ENCODE measurements at places on chromosomes 4 and X.

DNA sequence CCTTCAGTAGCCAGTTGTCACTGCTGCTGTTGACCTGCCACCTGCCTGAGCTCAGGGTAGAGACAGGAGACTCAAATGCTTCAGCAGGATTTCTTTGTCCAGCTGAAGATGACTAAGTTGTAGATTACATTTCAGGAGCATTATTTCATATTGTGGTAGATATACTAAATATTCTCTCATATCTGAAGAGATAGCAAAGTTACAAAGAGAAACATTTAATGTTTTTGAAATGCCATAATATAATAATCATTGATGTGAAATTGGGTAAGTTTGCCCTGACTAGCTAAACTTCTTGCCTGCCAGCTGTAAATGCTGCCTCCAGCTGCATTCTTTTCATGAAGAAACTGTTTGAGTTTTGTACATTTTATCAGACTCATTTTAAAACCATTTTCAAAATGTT is 247.6 kb upstream of the CNKSR2 start:
- DNase-seq = no peak

- DNase-seq = no peak
These were observed 81.1 kb upstream of the RAPGEF2 start for GRCh38 chr4:159021597-159022385.

DNA sequence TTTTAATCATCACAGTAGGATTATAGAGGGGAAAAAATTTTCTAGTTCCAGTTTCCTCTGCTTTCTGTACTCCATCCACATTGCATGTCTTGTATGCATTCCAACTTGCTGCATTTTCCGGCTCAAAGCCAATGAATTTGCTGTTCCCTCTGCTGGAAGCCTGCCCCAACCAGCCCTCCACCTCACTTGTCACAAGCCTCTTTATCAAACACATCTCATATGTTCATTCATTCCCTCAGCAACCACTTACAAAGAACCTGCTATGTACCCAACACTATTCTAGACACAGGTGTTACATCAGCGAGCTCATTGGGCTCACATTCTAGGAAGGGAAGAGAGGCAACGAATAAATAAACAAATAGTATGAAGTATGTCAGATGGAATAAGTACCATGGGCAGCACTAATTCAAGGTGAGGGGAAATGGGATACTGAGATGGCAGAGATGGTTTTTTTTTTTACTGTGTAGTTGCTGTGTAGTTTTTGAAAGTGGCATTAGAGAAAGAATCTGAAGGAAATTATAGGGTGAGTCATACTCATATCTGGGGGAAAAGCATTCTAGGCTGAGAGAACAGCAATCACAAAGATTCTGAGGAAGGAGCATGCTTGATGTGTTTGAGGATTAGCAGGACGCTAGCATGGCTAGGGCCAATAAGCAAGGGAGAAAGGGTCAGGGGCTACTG is 332.5 kb downstream of the PDGFC start:
- DNase-seq = no peak

GRCh38 chr4:173371292-173372192 is 788 bp downstream of the SAP30 start:
- DNase-seq = peak; percentile 14

DNA sequence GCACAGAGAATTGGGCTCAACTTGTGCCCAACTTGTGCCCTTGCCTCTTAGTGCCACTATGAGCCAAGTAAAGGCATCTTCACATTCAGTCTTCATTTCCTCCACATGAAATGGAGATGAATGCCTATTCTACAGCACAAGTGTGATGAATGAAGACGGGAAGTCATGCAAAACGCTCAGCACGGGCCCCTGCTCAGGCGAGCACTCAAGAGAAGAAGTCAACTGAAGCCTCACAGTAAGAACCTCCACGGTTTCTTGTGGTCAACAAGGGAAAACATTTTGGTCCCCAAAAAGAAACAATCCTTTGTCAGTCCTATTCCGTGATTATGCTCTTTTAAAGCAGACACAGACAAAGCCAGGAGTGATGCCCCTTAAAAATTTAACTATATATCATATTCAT is 87.0 kb downstream of the IRF2 start:
- DNase-seq = no peak

GRCh38 chrX:57573754-57574153 is 18.1 kb upstream of the ZXDB start:
- peak; percentile 24 for DNase-seq
